ENCODE measurements at places on chromosomes 11 and 22.

DNA sequence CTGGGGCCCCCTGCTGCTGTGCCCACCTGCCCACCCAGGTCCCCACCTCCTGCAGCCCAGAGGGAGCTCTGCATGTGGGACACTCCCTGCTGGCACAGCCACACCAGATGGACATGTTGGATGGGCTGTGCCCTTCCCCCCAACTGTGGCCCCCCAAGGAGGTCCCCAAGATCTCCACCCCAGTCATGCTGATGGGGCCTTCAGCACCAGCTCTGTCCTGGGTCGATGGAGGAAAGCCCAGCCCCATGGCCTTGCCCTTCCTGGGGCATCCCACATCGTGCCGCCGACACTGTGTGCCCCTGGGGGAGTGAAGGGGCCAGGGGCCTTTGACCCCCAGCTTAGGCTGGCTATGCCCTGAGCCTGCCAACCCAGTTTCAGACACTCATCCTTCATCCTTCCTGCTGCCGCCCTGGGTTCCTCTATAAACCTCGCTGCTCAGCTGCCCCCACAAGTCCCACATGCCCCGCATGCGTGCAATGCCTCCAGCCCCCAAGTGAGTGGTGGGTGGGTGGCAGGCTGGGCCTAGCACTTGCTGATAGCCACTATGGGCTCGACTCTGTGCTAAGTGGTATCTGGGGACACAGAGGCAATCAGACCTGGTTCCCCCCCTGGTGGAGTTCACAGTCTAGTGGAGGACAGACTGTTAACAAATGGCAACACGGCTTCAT, 3.9 kb upstream of the DPP3 start:
- DNase-seq = no peak

GRCh38 chr11:14583252-14584034, 60.2 kb upstream of the PDE3B start:
- DNase-seq = no peak

- no peak for DNase-seq
Observed at GRCh38 chr11:112368381-112368780, 107.7 kb upstream of the PLET1 start.

- DNase-seq = no peak
Observed at GRCh38 chr11:121059605-121060004, 35.7 kb downstream of the TBCEL start.

DNA sequence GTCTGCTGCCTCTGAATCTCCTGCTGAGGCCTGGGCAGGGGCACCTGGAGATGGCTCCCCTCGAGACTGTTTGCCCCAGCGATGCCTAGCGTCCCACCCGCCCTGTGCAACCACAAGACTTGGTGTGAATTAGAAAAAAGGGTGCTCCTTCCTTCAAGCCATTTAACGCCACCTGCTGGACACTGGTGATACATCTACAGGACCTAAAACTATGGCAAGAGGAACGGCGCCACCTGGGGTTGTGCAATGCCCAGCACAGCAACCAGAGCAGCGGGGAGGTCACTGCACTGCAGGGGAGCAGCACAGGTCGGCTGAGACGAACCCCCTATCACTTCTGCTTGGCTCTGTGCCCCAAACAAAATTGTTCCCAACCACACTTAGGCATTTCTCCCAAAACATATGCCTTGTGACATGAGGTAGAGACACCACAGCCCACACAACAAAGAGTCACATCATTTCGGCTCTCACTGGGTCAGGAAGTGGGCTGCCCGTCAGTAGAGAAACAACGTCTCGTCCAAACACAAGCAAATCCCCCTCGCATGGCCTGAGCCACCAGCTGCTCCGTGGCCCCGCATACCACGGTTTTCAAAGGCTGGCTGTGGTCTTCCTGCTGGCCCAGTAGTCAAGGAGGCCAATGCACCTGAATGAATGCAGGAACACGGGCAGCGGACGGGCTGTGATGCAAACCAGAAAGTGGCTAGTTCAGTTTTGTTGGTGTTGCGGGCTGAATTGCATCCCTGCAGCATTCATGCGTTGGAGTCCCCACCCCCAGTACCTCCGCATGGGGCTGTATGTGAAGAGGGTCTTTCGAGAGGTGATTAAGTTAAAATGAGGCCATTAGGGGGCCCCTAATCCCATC, 171.9 kb downstream of the SHANK2 start:
- DNase-seq = peak; percentile 60

DNA sequence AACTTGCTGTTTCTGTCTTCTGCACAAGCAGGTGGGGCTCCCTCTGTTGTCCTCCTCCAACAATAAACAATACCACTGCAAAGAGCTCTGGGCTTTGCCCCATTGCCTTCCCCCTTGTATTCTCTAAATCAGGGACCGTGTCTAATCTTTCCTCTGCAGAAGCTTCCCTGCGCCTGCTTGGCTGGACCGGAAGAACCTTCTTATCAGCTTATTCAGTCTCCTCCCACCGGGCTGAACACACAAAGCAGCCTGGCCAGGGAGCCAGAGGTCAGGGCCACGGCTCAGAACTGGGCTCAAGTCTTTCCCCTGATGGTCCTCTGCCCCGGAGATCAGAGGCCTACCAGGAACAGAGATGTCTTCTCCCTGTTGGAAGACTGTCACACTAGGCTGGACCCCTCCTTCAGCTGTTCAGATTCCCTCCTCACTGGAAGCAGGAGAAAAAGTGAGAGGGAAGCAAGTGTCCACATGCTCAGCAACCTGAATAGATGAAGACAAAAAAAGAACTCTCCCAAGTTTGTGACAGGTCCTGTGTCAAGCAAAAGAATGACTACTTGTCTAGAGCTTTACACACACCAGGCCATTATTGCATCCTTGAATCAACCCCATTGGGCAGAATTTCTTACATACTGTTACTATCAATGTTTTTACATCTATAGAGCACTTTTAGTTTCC, 63.7 kb downstream of the RAB30 start:
- DNase-seq = no peak

GRCh38 chr11:44313761-44314489, 4.0 kb upstream of the ALX4 start:
- no peak for DNase-seq

- DNase-seq = no peak
Observed at GRCh38 chr11:62050716-62051115, 73.1 kb upstream of the INCENP start.

DNA sequence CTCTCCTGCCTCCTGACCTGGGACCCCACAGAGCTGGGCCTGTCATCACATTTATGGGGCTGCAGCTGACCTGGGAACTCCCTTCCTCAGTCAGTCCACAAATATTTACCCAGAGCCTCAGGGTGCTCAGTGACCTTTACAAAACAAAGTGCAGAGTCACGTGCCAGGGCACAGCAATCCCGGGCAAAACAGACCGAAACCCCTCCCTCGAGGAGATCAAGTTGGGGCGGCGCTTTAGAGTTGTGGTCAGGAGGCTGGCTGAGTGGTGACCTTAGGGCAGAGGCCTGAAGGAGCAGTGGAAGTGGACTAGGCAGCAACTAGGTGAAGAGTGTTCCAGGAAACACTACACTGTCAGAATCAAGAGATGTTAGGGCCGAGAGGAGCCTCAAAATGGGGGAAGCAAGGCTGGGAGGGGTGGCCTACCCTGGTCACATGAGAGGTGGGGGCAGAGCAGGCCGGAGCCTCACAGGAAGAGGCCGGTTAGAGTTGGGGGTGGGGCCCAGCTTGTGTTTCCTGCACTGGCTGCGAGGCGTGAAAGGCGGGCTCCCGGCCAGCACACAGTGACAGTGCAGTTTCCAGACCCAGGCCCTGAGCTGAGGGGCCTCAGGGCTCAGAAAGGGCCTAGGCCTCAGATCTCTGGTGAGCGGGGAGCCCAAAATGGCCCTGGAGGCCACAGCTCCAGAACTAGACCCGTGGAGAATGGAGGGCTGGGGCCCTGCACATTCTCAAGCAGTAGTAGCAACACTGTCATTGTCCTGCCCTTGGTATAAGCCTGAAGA, 3.7 kb upstream of the NEAT1 start:
- DNase-seq = peak; percentile 93

GRCh38 chr22:29979777-29980321, 96.9 kb downstream of the MTMR3 start:
- DNase-seq = no peak

DNA sequence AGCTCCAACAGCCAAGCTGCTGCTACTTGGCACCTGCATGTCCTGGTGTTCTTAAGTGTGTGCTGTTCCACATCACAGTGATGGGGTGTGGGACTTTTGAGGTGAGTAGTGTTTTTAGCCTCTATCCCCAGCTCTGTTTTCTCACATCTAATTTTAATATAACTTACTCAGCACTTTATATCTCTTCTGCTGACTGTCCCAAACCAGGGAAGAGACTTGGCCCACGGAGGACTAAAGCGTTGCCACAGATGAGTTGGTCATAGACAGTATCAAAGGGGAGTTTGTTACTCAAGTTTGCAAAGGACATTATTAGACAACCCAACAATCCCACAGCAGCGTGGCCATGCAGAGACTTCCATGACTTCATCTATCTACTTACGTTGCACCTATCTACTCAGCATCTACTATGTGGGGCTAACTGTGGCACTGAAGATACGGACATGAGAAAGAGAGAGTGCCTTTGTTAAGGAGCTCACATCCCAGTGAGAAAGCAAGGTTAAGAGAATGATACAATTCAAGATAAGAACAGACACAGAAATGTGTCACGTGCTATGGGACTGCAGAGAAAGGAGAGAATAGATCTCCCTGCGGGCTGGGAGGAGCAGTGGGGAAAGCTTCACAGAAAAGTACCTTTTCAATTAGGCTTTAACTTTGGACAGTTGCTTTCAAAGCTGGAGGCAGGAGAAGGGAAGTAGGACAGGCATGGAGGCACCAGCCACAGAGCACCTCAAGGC, 82.4 kb downstream of the ME3 start:
- no peak for DNase-seq

DNA sequence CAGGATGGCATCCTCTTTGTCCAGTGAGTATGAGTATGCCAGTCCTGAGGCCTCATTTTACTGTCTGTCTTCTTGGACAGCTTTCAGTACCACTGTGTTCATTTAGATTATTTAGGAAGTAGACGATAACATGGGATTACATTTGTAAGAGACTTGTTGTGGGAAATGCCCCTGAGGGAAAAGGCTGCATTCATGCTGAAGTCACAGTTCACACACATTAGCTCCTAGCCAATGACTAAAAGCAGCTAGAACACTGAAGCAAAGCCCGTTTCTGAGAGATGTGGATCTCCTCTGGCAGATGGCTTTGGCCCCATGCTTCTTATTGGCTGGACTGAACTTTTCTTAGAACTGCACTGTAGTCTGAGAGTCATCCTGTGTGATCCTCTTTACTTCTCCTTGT, 242.4 kb downstream of the FAM76B start:
- no peak for DNase-seq

GRCh38 chr11:538431-539051, 1.2 kb downstream of the LRRC56 start:
- DNase-seq = no peak

GRCh38 chr11:47558695-47559094, 5.8 kb upstream of the CELF1 start:
- no peak for DNase-seq
